ENCODE measurements at places on chromosomes 5 and 9.

DNA sequence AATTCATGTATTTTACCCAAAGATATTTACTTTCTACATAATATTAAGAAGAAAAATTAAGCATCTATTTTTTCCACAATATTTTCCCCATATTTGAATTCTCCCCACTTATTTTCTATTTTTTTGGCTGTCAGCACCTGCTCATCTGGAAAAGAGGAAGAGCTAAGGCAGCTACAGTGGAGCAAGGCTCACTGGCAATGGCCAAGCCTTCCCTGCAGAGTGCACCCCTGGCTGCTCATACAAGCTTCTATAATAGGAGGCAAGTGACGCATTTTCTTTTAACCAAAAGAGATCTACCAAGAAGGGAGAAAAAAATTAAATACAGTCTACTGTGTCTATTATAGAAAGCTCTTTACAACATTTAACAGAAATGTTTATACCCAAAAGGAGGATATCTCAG, 72.5 kb downstream of the AUH start:
- DNase-seq: no peak

GRCh38 chr9:3528451-3528850, 2.6 kb upstream of the RFX3 start:
- DNase-seq: no peak

GRCh38 chr5:85760519-85760918, 857.2 kb upstream of the COX7C start:
- DNase-seq: no peak

GRCh38 chr9:127027694-127028093, 94.7 kb downstream of the ANGPTL2 start:
- no peak for DNase-seq

- no peak for DNase-seq
These were observed 71.4 kb downstream of the RAPGEF6 start for GRCh38 chr5:131563434-131564228.

DNA sequence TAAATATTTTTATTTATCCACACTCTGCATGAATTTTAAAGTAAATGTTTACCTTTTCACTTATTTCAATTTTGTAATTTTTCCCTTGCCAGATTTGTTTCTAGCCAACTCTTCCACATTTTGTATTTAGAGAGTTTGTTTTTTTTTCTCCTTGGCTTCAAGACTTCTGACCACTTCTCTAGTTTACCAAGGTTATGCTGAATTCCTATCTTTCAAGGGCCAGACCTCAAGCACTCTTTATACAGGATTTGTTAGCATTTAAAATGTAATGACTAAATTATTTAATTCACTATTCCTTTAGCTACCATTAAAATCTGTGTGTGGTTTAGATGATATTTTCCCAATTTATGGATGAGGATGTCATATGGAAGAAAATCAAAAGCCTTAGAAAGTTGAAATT, 42.5 kb downstream of the MEF2C start:
- DNase-seq: no peak

- DNase-seq: peak; percentile 9
These were observed 13.1 kb downstream of the UHRF2 start for GRCh38 chr9:6426117-6426516.

DNA sequence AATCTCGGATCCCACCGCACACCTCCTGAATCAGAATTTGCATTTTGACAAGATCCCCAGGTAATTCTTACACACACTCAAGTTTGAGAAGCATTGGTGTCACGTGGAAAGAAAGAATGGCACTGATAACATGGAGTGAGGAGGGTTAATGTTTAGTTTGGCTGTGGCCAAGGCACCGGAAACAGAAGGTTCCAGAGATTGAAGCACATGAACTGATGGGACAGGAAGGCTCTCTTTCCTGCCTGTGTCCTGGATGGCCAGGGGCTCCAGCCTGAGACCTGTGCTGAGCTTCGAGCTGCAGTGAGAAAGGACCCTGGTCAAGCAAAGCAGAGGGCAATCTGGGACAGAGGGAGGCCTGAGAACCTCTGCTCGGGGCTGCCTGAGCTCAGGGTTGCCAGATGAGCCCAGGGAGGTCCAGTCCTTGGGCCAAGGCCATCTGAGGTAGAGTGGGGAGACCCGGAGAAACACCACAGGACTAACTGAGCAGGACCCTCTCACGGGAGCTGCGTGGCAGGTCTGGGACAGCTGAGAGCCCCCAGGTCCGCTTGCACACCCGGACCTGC, 27.3 kb downstream of the AFAP1L1 start:
- no peak for DNase-seq

- DNase-seq: no peak
These were observed 305.2 kb upstream of the DAB2 start for GRCh38 chr5:39730006-39730405.

DNA sequence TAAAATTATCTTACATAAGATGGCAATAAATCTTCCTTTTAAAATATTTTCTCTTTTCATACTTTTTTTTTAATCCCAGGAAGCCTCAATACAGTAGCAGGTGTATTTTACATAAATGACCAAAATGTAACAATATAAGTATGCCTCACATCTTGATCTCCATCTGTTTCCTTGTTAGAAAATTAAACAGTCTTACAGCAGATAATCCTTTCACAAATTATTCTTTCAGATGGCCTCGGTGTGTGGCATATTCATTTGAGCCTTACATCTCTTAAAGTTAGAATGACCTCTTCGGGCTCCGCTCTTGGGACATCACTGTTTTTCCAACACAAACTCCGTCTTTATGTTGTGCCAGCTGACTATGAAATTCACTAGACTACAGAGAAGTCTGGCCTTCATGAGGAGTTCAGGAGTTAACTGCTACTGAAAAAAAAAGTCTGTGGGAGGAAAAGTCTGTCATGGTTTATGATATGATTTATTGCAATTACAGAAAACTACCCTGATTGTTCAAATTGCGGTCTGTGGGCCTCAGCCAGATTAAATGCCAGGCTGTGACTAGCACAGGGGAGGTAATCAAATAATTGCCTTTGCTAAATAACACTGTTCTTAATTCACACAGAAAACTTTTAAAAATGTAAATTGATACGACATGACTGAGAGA, 292.9 kb upstream of the PUM3 start:
- peak; percentile 46 for DNase-seq

- no peak for DNase-seq
These were observed 1151.8 kb downstream of the CDH12 start for GRCh38 chr5:21701317-21701716.

GRCh38 chr9:127541865-127542264, 70.2 kb upstream of the STXBP1 start:
- DNase-seq: no peak

DNA sequence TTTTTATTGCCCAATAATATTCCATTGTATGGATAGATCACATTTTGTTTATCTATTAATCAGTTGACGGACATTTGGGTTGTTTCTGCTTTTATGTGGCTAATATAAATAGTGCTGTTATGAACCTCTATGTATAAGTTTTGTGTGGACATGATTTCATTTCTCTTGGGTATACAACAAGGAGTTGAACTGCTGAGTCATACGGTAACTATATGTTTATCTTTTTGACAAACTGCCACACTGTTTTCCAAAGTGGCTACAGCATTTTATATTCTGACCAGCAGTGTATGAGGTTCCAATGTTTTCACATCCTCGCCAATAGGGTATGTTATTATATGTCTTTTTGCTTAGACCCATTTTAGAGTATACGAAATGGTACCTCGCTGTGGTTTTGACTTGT, 264.3 kb downstream of the RFX3 start:
- peak; percentile 5 for DNase-seq

GRCh38 chr5:54093081-54093492, 217.3 kb downstream of the ARL15 start:
- DNase-seq: no peak

DNA sequence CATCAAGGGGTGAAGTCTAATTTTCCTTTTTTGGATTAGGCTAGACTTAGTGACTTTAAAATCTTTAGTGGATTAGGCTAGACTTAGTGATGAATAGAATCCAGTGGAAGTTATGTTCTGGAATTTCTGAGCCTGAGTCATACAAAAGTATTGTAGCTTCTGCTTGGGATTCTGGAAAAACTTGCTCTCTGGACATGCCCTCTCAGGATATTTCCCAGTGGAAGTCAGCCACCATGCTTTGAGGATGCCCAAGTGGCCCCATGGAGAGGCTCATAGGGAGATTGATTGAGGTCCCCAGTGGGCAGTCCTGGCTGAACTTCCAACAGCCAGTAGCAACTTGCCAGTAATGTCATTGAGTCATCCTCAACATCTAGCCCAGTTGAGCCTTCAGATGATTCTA, 112.4 kb upstream of the PRLR start:
- DNase-seq: no peak

GRCh38 chr5:107104040-107104995, 566.4 kb downstream of the EFNA5 start:
- no peak for DNase-seq

DNA sequence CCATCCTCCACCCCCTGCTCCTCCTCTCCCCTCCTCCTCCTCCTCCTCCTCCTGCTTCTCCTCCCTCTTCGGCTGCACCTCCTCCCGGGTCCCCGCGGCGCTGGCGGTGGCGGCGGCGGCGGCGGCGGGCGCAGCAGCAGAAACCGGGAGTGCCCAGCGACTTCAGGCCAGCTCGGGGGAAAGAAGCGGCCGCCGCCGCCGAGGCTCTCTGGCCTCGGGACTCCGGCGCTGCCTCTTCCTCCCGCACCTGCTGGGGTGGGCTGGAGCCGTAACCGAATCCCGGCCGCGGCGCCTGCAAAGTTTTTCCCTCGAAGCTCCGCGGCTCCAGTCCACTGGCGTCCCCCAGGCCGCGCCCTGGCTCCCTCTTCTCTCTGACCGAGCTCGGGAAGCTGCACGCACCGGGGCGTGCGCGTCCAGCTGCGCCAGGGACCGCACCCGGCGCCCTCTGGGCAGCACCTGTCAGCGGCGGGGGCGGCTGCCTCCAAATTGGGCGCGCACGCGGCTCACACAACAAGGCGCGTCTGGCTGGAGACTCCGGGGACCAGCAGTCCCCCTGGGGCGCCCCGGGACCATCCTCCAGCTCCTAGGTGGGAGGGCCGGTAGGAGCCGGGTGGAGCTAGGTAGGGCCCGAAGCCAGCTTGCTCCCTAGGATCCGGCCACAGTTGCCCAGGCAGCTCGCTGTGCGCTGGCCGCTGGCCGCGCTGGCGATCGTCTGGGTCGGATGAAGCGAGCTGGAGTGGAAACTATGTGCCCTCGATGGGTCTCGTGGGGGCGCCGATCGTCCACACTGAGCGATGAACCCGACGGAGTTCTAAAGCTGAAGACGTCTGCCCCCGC, at the start of gene MCTP1:
MCTP1 (minus strand) TSS at position 523 of the 837 bp plus-strand sequence.
- no peak for DNase-seq

GRCh38 chr9:85349046-85349445, 392.7 kb downstream of the AGTPBP1 start:
- no peak for DNase-seq

All from fibroblast of upper back skin (primary cell).